OCI-M1 (cell line): ENCODE measurements at places on chromosomes 1 and 21.

DNA sequence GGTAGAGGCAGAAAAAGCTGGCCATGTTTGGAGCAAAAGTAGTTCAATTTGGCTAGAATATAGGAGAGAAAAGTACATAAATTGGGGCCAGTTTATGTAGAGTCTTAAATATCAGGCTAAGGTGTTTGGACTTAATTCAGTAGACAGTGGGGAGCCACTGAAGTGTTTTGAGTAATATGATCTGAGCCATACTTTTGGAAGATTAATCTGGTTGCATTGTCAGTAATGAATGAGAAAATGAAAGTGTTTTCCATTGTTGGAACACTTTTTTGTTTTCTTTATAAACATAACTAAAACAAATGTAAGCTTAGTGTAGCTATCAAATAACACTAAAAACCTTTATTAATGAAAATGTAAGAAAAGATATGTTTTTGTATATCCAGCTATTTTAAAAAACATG is 42.1 kb downstream of the POU2F1 start:
- peak; percentile 25 for DNase-seq

GRCh38 chr1:114152089-114152507 is 1.6 kb downstream of the SYT6 start:
- DNase-seq = no peak

DNA sequence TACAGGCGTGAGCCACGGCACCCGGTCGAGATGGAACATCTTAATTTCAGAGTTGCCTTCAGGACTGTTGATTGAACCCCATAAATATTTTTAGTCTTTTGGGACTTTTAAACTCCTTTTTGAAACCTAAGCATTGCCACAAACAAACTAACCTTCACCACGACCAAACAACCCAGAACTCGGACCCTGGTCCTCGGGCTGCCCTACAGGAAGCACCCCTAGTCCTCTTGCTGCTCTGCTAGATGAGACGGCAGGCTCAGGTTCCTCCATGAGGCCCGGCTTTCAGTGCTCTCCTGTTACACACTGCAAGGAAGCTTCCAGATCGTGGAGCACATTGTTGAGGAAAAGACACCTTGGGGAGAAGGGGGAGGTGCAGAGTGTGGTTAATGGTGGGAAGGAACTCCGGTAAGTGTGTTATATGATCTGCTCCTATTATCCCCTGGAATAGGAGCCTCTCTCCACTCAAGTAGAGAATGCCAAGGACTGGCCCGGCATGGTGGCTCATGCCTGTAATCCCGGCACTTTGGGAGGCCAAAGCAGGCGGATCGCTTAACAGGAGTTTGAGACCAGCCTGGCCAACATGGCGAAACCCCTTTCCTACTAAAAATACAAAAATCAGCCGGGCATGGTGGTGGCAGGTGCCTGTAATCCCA is 5.7 kb downstream of the EPHX1 start:
- no peak for DNase-seq

GRCh38 chr1:180278596-180279395 is 48.7 kb downstream of the LHX4 start:
- DNase-seq = no peak

- peak; percentile 95 for DNase-seq
These were observed 6.0 kb upstream of the PIGC start for GRCh38 chr1:172449585-172450523.

DNA sequence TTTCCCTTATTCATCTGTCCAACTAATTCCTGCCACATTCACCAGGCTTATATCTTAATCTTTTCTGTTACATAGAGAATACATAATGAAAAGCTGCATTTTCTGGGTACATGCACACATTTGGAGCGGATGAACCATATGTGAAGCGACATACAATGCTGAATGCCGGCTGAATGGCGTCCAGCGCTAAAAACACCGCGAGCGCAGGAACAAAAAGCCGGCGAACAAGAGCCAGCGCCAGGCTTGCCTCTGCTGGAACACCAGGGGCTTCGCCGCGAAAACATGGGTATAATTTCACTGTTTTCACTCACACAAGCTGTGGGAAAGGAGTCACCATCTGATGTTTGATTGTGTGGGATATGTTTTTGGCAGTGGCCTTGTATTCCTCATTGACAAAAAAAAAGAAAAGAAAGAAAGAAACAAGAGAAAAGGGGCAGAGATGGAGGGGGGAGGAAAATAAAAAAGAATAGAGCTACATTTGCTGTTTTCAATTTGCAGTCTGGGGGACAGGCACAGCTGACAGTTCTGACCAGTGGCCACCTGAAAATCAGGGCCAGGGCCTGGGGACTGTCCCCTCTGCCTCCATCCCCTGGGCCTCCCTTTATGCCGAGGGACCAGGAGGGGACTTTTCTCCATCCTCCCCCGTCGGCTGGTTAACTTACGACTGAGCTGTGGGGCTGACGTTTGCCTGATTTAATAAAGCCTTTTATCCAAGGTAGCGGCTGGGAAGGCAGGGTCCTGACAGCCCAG is 70.2 kb upstream of the OLIG2 start:
- DNase-seq = no peak

DNA sequence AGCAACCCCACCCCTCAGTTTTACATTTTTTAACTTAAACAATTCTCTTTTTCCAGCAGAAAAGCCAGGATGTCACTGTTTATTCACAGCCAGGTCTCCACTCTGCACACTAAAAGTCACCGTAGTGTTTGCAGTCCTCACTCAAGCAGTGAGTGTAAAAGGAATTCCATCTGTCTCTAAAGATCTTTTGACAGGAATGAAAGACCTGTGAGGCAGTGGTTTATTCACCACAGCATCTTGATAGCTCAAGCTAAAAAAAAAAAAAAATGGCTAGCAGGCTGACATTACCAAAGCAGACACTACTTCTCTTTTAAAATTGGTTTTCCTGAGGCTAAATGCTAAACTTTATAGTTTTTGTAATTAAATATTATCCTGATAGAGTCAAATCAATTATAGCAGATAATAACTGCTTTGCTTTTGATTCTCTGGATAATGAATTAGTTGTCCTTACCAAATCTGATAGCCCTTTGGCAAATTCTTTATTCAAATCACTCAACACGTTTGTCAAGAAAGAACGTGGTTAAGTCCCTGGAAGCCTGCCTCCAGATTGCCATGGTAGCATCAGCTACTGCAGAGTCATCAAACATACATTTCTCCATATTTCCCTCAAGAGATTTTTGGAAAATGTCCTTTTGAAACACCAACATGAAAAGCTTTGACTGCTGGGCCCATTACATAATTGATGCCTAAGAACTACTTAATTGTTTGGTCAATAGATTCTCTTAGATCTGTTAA is 22.2 kb upstream of the SLC5A9 start:
- no peak for DNase-seq

- no peak for DNase-seq
These were observed 86.5 kb downstream of the C1orf21 start for GRCh38 chr1:184473176-184473966.

GRCh38 chr1:89273324-89273778 is 691 bp upstream of the GBP5 start:
- DNase-seq = no peak

DNA sequence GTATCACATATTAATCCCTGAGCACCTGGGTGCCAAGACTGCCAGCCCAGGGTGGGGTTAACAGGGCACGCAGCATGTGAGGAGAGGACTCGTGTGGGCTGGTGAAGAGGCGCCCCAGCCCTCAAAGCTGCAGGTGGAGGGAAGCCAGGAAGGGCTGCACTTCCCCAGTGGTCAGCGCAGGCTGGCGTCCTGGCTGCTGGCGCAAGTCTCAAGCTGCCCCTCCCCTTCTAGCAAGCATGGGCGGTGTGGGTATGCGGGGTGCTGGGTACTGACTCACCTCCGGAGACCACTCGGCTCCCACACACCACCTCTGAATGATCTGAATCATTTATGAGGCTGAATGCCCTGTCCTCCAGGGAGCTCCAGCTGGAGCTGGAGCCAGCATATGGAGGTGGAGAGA is 44.0 kb downstream of the EIF2D start:
- DNase-seq = no peak

DNA sequence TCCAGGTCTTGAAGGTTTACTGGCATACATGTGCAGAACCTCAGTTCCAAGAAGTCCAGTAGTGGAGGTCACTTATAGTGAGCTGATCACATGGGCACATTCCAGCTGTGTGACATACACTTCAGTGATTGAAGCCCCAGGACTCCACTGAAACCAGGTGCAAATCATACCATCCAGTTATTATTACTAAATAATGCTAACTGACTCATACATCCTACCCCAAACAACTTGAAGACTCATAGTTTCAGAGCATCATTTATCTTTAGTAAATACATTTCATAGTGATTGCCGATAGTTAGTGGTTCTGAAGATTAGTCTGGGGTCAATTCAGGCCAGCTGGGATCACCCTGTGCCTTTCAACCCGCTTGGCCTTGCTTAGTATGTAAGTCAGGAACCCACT is 137.9 kb upstream of the UBE2U start:
- DNase-seq = no peak

DNA sequence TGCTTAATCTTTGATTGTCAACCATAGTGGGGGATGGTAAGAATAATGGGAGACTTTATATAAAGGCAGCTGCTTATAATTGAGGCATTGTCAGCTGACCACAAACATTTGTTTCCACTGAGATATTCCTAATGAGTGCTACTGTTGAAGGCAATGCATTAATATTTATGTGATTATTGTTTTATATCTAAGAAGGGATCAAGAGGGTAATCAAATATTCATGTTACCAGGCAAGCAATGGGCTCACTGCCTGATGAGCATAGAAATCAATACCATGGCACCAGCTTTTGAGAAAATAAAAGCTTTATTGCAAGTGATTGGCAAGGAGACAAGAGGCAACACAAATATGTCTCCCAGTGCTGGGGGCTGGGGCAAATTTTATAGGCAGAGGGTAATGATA is 706.7 kb upstream of the ADAMTS5 start:
- DNase-seq = no peak

GRCh38 chr1:246639732-246640131 is 73.5 kb downstream of the CNST start:
- no peak for DNase-seq

- no peak for DNase-seq
These were observed 404.3 kb downstream of the MATN1 start for GRCh38 chr1:30318864-30319718.

DNA sequence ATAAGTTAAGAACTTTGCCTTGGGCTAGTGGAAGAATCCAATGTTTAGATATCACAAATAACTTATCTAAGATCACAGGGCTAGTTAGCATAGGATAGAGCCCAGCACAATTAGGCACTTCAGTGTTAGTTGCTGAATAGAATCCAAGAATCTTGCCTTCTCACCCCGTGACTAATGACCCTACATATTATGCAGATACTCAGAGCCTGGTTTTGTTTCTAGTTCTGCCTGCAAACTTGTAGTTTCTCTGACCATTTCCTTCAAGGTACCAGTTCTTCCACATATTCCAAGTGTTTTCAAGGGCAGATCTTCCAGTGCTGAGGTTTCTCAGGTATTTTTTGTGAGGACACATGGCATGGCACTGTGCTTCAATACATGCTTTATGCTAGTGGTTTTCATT is 239.3 kb downstream of the KCNK2 start:
- DNase-seq = no peak

DNA sequence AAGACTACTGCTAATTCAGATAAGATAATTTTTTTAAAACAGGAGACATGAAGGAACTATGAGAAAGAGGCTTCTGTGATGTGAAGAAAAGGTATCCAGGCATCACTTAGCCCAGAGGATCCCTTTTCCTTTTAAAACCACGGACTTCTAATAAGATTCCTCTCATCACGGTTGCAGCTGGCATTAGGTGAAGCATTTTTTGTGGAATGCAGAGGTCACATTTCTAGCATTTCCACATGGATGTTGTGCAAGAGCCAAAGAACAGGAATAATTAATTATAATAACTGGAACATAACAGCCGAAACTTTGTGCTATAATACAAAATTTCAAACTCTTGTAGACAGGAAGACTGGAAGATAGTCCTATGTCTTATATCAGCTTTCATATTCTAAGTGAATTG is 27.6 kb downstream of the CYP2J2 start:
- DNase-seq = no peak

DNA sequence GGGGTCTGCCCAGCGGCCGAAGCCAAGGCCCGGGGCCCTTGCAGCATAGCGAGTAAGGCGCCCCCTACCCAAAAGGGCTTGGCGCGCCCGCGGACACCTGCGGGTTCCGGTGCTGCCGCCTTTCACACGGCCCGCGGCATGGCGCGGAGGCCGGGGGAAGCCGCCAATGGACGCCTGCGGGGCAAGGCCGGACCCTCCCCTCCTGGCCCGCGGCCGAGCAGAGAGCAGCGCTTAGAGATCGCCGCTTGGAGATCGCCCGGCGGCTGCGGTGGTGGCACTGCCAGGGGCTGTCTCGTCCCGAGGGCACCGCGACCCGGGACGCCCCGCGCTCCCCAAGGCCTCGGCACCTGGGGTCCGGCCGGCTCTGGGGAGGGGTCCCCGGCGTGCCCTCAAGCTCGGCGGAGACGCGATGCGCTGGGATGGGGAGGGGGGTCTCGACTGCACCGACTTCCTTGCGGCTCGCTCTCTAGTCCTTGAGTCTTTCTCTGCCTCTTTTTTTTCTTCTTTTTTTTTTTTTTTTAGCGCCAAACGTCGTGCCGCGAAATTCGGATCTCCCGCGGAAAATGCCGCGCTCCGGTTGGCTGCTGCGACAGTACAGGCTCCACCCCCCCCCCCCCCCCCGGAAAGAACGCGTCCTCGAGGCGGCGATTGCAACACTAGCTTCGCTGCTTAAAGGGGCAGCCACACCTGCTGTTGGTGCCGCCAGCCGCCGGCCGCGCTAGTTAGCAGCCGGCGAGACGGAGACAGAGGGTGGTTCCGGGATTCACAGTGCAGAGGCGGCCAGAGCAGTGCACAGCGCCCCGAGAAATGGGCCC is at the start of gene E2F2:
Gene E2F2 (minus strand): TSS at position 487 of the 815 bp plus-strand sequence. CDS start 440 bp downstream, at position 47.
- peak; percentile 93 for DNase-seq

- DNase-seq = peak; percentile 45
These were observed 11.5 kb upstream of the TMEM51 start for GRCh38 chr1:15141935-15142539.

DNA sequence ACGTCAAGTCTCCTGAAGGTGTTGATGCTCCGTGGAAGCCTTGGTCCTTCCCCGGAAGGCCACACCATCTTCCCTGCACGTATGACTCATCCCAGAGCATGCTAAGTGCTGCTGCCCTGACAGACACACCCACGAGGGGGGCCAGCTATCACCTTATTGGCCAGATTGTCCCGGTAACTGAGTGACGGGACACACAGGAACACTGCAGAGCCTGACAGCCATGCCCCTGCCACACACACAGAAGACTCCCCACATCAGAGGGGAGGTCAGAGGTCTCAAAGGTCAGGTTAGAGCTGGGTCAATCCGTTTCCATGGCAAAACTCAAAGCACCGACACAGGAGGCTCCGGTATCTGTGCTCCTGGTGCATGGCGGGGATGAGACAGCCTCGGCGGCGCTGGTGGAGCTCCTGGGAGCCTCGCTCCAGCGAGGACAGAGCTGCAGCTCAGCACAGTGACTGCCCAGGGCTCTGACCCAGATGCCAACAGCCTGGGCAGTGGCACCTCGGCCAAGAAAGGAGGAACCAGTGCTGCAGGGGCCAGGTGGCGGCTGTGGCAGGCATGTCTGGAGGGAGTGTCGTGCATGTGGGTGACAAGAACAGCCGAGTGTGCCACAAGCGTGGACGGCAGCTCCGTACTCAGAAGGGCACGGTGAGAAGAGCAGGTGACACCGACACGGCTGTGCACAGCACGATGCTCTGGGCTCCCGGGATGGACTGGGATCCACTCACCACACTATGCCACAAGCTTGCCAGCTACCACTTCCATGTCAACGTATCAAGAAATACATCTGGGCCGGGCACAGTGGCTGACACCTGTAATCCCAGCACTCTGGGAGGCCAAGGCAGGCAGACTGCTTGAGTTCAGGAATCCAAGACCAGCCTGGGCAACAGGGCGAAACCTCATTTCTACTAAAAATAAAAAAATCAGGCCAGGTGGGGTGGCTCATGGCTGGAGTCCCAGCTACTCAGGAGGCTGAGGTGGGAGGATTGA is 14.8 kb upstream of the TMEM240 start:
- no peak for DNase-seq

- DNase-seq = no peak
These were observed 186.3 kb upstream of the BRINP3 start for GRCh38 chr1:190663962-190664361.
